Left ventricle myocardium superior (tissue), 1 donor: ENCODE measurements at places on chromosomes 1 and 21.

DNA sequence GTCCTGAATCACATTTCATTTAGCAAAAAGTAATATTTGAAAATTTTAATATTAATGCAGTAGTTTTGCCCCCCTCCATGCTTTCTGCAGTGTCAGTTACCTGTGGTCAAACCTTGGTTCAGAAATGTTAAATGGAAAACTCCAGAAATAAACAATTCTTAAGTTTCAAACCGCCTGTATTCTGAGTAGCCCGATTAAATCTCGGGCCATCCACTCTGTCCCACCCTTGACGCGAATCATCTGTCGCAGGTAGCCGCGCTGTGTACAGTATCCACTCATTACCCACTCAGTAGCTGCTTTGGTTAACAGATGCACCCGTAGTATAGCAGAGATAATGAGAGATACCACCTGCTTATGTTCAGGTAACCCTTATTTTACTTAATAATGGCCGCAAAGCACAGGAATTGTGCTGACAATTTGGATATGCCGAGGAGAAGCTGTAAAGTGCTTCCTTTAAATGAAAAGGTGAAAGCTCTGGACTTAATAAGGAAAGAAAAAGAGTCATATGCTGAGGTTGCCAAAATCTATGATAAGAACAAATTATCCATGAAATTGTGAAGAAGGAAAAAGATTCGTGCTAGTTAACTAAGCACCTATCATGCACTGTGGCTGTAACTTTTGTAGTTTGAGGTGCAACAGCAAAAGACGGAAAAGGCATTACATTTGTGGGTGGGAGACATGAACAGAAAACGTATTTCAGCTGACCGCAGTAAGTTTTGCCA lies 889 bp upstream of the SCYL3 start:
- no peak for DNase-seq

GRCh38 chr1:22914633-22915217 lies 57.9 kb downstream of the LACTBL1 start:
- no peak for DNase-seq

DNA sequence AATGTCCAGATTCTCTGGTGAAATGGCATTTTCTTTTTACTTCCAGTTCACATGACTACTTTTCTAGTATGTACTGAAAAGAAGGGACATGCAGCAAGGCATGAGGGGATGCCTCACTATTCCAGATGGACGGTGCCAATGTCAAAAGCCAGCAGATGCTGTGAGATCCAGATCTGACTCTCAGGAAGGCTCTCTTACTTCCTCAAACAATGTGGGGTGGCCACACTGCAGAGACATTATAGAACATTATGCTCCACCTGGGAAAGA lies 17.7 kb downstream of the CRYZ start:
- DNase-seq, result no peak

GRCh38 chr21:42447732-42448131 lies 44.0 kb downstream of the UBASH3A start:
- no peak for DNase-seq
